Stimulated activated CD4-positive, alpha-beta T cell treated with anti-CD3 and anti-CD28 coated beads, Interleukin-4, amount 100 ng/mL, for 4 hours (primary cell): ENCODE measurements at places on chromosomes 12 and 14.

DNA sequence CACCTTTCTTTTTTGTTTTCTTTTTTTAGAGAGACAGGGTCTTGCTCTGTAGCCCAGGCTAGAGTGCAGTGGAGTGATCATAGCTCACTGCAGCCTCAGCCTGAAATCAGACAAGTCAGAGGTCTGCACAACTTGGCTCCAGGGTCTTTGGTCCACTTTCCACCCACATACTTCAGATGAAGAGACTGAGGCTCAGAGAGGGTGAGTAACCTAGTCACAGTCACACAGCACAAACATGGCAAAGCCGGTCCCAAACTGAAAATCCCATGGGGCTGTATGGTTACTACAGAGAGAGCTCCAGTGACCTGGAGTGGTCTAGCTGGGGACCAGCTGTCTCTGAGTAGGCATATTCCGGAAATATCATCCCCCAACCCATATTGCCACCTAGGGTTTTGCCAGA, 19.2 kb downstream of the LHX5 start:
- no peak for DNase-seq

DNA sequence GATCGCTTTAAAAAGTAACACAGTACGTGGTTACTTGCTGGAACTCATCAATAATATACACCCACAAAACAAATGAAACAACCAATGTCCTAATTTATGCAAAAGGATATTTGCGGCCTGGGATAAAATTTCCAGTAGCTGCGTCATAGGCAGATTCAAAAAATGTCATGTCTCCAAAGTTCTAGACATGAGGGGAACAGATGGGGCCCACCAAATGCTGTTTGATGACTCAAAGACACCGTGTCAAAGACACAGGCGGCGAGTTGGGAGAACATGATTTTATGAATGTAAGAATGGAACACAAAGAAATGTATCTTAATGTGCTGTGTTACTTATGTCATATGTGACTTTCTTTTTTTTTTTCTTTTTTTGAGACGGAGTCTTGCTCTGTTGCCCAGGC, 34.3 kb upstream of the NCOR2 start:
- DNase-seq, result no peak

- no peak for DNase-seq
These were observed 69.9 kb downstream of the TGFB3 start for GRCh38 chr14:75911883-75912282.

DNA sequence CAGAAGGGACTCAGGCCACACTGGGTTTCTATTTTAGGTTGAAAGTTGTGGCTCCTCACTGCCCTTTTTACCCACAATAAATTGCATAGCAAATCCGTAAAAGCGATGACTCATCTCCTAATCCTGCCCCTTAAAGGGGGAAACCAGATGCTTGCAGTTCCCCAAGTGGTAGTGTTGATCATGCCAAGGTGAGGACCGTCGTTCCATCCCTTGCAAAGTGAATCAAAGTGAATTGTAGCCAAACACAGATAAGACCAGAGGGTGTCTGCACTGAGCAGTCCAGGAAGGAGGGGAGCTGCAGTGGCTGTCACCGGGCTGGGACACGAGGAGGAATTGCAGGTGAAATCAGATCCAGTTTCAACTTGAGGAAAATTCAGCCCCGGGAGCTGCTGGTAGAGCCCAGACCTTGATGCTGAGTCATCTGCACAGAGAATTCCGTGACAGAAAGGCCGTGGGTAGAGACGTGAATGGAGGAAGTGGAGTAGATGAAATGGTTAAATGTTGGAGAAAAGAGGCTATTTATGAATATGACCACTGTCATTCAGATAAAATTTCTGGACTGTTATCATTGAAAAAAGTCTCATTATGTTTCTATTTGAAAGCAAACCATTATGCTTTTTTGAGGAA, 44.2 kb upstream of the MMP17 start:
- DNase-seq, result no peak

GRCh38 chr12:84619053-84619571, 293.5 kb downstream of the SLC6A15 start:
- no peak for DNase-seq

GRCh38 chr14:37590428-37591139, 4.5 kb downstream of the FOXA1 start:
- DNase-seq, result no peak

DNA sequence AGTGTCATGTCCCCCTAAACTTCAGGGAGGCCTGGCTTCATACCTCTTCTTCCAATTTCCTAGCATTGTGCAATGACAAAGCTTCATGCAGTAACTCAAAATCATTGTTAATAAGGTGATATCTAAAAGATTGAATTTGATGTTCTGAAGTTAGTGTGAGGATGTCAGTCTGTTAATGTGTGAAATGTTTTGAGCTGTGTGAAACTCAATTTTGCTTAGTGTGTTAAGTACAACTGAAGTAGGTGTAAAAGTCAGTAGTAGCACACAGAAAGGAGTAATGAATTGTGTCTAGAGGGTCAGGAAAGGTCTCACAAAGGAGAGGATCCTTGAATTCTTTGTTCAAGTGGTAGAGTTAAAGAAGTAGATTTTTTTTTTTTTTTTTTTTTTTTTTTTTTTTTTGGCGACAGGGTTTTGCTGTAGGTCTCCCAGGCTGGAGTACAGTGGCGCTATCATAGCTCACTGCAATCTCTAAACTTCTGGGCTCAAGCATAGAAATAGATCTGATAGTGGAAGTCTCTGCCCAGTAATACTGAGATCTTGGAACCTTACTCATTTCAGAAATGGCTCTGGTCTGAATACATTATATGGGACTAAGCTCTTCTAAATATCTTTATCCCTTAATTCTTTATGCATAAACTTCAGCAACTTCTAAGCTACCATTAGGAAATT, 63.9 kb downstream of the FUT8 start:
- no peak for DNase-seq
